ENCODE measurements at places on chromosomes 5 and 9.

GRCh38 chr5:142906863-142907671 is 136.9 kb downstream of the ARHGAP26 start:
- H3K36me3 ChIP-seq, result peaks cover 13% of the 10 kb centered on the region
- no peak for DNase-seq
- H3K4me3 ChIP-seq, result no peak overlapping the region
- no peaks in the 10 kb centered on the region for H3K4me1 ChIP-seq
- no peaks in the 10 kb centered on the region for H3K27me3 ChIP-seq

DNA sequence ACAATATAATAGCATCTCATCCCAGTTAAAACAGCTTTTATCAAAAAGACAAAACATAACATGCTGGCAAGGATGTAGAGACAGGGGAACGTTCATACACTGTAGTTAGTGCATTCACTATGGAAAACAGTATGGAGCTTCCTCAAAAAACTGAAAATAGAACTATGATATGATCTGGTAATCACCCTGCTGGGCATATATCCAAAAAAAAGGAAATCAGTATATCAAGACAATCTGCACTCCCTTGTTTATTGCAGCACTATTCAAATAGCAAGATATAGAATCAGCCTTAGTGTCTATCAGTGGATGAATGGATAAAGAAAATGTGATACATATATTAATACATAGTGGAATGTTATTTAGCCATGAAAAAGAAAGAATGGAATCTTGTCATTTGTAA is 88.5 kb downstream of the PBX3 start:
- H3K36me3 ChIP-seq, result no peaks in the 10 kb centered on the region
- peaks cover 16% of the 10 kb centered on the region for H3K4me1 ChIP-seq

GRCh38 chr5:67378256-67378655 is 181.7 kb upstream of the CD180 start:
- no peaks in the 10 kb centered on the region for H3K27me3 ChIP-seq
- H3K27ac ChIP-seq, result no peak overlapping the region
- no peak for DNase-seq
- no peak overlapping the region for H3K4me3 ChIP-seq

GRCh38 chr9:2158111-2158610 is 143.0 kb downstream of the SMARCA2 start:
- peak overlapping the region; percentile 75 for H3K27ac ChIP-seq
- no peaks in the 10 kb centered on the region for H3K27me3 ChIP-seq

DNA sequence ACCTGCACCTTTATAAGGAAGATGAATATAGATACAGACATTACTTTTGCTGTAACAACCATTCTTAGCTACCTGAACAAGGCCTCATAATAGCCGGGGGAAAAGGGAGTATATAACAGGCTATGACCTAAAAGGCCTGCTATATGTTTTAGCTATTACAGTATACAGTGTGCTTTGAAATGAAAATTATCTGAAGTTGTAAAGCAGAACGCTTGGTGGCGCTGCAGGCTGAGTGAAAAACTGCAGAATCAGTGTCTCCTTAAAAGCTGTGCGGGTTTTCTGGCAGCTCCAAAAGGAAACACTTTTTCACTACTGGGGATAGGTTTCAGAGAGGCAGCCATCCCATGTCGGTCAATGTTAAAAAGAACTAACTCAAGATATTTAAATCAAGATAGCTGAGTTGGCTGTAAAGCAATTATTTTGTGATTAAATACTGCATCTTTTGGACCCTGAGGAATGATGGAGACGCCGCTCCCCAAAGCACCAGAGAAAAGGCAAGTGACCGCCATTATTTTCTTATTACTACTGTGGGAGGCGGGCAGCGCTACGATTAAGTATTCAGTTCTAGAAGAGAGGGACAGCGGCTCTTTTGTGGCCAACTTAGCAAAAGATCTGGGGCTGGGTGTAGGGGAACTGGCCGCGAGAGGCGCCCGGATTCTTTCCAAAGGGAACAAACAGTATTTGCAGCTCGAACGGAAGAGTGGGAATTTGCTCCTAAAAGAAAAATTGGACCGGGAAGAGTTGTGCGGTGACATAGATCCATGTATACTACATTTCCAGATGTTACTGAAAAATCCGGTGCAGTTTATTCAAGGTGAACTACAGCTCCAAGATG is 5.9 kb downstream of the PCDHB6 start:
- H3K4me1 ChIP-seq, result no peaks in the 10 kb centered on the region
- H3K36me3 ChIP-seq, result no peaks in the 10 kb centered on the region
- no peak overlapping the region for H3K27ac ChIP-seq
- H3K27me3 ChIP-seq, result no peaks in the 10 kb centered on the region
- H3K4me3 ChIP-seq, result no peak overlapping the region

GRCh38 chr5:139669662-139670368 is 21.7 kb downstream of the CXXC5 start:
- no peaks in the 10 kb centered on the region for H3K27me3 ChIP-seq
- peaks cover 98% of the 10 kb centered on the region for H3K4me1 ChIP-seq
- H3K36me3 ChIP-seq, result no peaks in the 10 kb centered on the region
- H3K4me3 ChIP-seq, result peak overlapping the region; percentile 71
- peak overlapping the region; percentile 89 for H3K27ac ChIP-seq
- DNase-seq, result no peak

- no peak overlapping the region for H3K27ac ChIP-seq
- DNase-seq, result no peak
- no peaks in the 10 kb centered on the region for H3K4me1 ChIP-seq
- no peaks in the 10 kb centered on the region for H3K27me3 ChIP-seq
- no peaks in the 10 kb centered on the region for H3K36me3 ChIP-seq
Observed at GRCh38 chr5:144467792-144468191, 297.1 kb downstream of the KCTD16 start.

DNA sequence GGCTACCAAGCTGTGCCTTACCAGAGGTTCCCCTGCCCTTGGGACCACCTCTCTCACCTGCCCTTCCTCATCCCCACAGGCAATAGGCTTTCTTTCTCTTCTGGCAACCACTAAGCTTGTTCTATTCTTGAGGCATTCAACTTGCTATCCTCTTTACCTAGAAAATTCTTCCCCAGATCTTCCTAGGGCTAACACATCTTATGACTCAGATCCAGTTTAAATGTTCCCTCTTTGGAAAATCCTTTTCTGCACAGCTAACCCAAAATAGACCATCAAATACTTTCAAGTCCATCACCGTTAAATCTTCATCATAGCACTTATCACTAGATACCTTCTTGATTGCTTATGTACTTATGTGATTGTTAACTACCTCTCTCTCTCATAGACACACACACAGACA is 93.7 kb downstream of the ENC1 start:
- no peaks in the 10 kb centered on the region for H3K36me3 ChIP-seq
- no peaks in the 10 kb centered on the region for H3K27me3 ChIP-seq
- no peak overlapping the region for H3K27ac ChIP-seq

DNA sequence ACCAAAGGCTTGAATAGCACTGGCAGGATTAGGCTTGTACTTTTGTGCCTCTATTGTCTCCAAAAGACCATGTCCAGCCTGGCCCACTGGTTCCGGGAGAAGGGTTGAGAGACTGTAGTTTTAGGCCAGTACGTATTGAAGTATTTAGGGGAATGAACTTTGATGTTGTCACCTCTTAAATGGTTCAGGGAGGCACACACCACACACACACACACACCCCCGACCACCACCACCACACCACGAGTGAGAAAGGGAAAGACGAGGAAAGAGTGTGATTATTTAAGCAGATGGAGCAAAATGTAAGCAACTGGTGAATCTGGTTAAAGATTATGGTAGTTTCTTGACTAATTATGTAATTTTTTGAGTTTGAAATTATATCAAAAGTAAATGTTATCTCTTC is 61.6 kb downstream of the NIPBL start:
- H3K27ac ChIP-seq, result no peak overlapping the region
- DNase-seq, result no peak
- H3K4me3 ChIP-seq, result no peak overlapping the region
- H3K36me3 ChIP-seq, result no peaks in the 10 kb centered on the region
- no peaks in the 10 kb centered on the region for H3K27me3 ChIP-seq
- no peaks in the 10 kb centered on the region for H3K4me1 ChIP-seq

DNA sequence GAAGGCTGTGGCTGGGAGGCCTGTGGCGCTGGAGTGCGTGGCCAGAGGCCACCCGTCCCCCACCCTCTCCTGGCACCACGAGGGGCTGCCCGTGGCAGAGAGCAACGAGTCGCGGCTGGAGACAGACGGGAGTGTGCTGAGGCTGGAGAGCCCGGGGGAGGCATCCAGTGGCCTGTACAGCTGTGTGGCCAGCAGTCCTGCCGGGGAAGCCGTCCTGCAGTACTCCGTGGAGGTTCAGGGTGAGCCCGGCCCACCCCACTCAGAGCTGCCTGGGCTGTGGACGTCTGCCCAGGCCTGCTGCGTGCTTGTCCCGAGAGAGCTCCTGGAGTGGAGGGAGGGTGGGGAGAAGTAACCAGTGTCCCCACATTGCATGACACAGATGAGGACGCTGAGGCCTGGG is 89.2 kb downstream of the HMCN2 start:
- no peak overlapping the region for H3K27ac ChIP-seq
- H3K27me3 ChIP-seq, result no peaks in the 10 kb centered on the region
- H3K4me3 ChIP-seq, result no peak overlapping the region
- DNase-seq, result no peak

DNA sequence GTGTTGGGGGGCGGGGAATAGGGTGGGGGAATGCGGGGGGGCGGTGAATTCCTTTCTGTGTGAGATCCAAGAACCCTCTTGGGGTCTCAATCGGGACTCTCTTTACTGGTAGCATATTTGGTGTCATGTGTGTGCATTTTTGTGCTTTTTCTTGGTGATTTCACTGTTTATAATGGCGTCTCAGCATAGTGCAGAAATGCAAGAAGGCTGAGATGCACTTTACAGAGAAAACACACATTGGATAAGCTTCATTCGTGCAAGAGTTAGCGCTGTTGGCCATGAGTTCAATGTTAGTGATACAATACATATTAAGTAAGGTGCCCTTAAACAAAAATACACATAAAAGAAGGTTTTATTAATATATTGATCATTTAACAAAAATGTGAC is 771 bp upstream of the ENTPD8 start:
- H3K4me3 ChIP-seq, result no peak overlapping the region
- no peak overlapping the region for H3K27ac ChIP-seq
- peaks cover 18% of the 10 kb centered on the region for H3K4me1 ChIP-seq
- no peaks in the 10 kb centered on the region for H3K36me3 ChIP-seq
- DNase-seq, result no peak

DNA sequence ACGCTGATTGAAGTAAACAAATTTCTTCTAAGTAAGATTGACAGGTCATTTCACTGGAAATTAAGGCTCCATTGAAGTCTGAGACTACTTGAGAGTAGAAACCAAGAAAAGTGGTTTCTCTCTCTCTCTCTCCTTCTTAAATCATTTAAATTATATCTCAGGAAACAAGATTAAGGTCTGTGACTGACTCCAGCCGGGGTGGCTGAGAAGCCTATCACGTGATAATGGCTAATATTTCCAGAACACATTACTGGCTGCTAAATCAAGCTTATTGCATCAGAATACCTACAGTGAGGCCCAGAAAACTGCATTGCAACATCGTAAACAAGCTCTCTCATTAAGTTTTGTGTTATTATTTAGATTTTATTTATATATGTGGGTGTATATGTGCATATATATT is 88.4 kb downstream of the PTCD2 start:
- no peak overlapping the region for H3K4me3 ChIP-seq
- no peak for DNase-seq
- H3K27me3 ChIP-seq, result no peaks in the 10 kb centered on the region
- H3K36me3 ChIP-seq, result no peaks in the 10 kb centered on the region
- H3K27ac ChIP-seq, result no peak overlapping the region

GRCh38 chr9:12956805-12957204 is 182.0 kb downstream of the LURAP1L start:
- no peak for DNase-seq
- no peak overlapping the region for H3K4me3 ChIP-seq
- H3K4me1 ChIP-seq, result no peaks in the 10 kb centered on the region
- H3K27me3 ChIP-seq, result no peaks in the 10 kb centered on the region

- no peak overlapping the region for H3K27ac ChIP-seq
- H3K4me1 ChIP-seq, result no peaks in the 10 kb centered on the region
- H3K4me3 ChIP-seq, result no peak overlapping the region
- no peaks in the 10 kb centered on the region for H3K27me3 ChIP-seq
Observed at GRCh38 chr9:105154723-105155191, 89.7 kb upstream of the SLC44A1 start.

GRCh38 chr5:43623048-43623680 is 20.2 kb downstream of the NNT start:
- H3K27ac ChIP-seq, result no peak overlapping the region
- H3K27me3 ChIP-seq, result no peaks in the 10 kb centered on the region
- no peak for DNase-seq

- DNase-seq, result no peak
- no peaks in the 10 kb centered on the region for H3K4me1 ChIP-seq
- no peaks in the 10 kb centered on the region for H3K36me3 ChIP-seq
- no peak overlapping the region for H3K27ac ChIP-seq
- no peak overlapping the region for H3K4me3 ChIP-seq
- no peaks in the 10 kb centered on the region for H3K27me3 ChIP-seq
Observed at GRCh38 chr5:147092044-147092443, 142.8 kb upstream of the STK32A start.

GRCh38 chr9:113621309-113621791 is 157.8 kb downstream of the RGS3 start:
- no peak for DNase-seq
- H3K4me1 ChIP-seq, result peaks cover 54% of the 10 kb centered on the region
- no peak overlapping the region for H3K4me3 ChIP-seq
- no peak overlapping the region for H3K27ac ChIP-seq
- no peaks in the 10 kb centered on the region for H3K27me3 ChIP-seq
- H3K36me3 ChIP-seq, result no peaks in the 10 kb centered on the region

DNA sequence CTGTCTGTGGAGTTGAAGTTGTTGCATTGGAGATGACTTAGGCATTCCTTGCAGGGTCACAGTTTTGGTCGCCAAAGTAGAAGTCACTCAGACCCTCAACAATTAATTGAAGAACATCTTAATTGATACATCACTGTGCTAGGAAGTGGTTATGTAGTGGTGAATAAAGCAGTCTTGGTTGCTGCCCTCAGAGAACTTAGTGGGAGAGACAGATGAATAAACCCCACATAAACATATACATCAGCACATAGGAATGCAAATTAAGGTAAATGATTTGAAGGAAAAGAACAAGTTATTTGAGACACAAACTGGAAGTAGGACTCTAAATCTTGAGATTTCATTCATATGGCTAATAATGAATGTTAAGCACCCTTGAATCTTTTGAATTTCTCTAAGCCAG is 25.7 kb downstream of the FAM174A start:
- no peaks in the 10 kb centered on the region for H3K4me1 ChIP-seq
- DNase-seq, result no peak
- no peak overlapping the region for H3K27ac ChIP-seq
- H3K36me3 ChIP-seq, result peaks cover 22% of the 10 kb centered on the region
- H3K27me3 ChIP-seq, result no peaks in the 10 kb centered on the region
- no peak overlapping the region for H3K4me3 ChIP-seq

GRCh38 chr5:72692231-72692637 is 124.2 kb upstream of the TNPO1 start:
- no peaks in the 10 kb centered on the region for H3K36me3 ChIP-seq
- H3K27ac ChIP-seq, result no peak overlapping the region
- H3K4me3 ChIP-seq, result no peak overlapping the region

- H3K4me1 ChIP-seq, result no peaks in the 10 kb centered on the region
- no peaks in the 10 kb centered on the region for H3K27me3 ChIP-seq
- no peaks in the 10 kb centered on the region for H3K36me3 ChIP-seq
- H3K27ac ChIP-seq, result no peak overlapping the region
- H3K4me3 ChIP-seq, result no peak overlapping the region
- no peak for DNase-seq
Observed at GRCh38 chr9:25724424-25724823, 46.2 kb upstream of the TUSC1 start.

- H3K27me3 ChIP-seq, result no peaks in the 10 kb centered on the region
- no peaks in the 10 kb centered on the region for H3K36me3 ChIP-seq
- H3K4me1 ChIP-seq, result no peaks in the 10 kb centered on the region
- H3K4me3 ChIP-seq, result no peak overlapping the region
- DNase-seq, result no peak
- H3K27ac ChIP-seq, result no peak overlapping the region
Observed at GRCh38 chr9:134558124-134558905, 83.3 kb upstream of the COL5A1 start.

- no peak for DNase-seq
- no peaks in the 10 kb centered on the region for H3K4me1 ChIP-seq
- no peaks in the 10 kb centered on the region for H3K36me3 ChIP-seq
- H3K4me3 ChIP-seq, result no peak overlapping the region
Observed at GRCh38 chr5:106363578-106363977, 1307.2 kb downstream of the EFNA5 start.

Data from B cell (primary cell).